ENCODE measurements at places on chromosomes 5 and 9. TPM values are rescaled to one million over a fixed set of nuclear protein-coding genes. Genes with fewer than 3 reads are reported as not detected.

The ARHGEF28 gene
- total RNA-seq: 58.2 TPM

The GLDC gene
- total RNA-seq: 68.8 TPM

The KCNIP1 gene
- 2.0 TPM for total RNA-seq

The TAF11L5 gene
- not detected for total RNA-seq

The MRRF gene
- 48.8 TPM for total RNA-seq
